ENCODE measurements at places on chromosomes 5 and 9. TPM values are rescaled to one million over a fixed set of nuclear protein-coding genes. Genes with fewer than 3 reads are reported as not detected.

The SPINK7 gene
- not detected for polyA plus RNA-seq

The SLC36A1 gene
- 2.1 TPM for polyA plus RNA-seq

The ZNF474 gene
- 0.30 TPM for polyA plus RNA-seq

The NUDT12 gene
- 0.61 TPM for polyA plus RNA-seq

The HINT1 gene
- 445 TPM for polyA plus RNA-seq

The GADD45G gene
- polyA plus RNA-seq: 0.96 TPM

The CDC20B gene
- polyA plus RNA-seq: not detected

DNA sequence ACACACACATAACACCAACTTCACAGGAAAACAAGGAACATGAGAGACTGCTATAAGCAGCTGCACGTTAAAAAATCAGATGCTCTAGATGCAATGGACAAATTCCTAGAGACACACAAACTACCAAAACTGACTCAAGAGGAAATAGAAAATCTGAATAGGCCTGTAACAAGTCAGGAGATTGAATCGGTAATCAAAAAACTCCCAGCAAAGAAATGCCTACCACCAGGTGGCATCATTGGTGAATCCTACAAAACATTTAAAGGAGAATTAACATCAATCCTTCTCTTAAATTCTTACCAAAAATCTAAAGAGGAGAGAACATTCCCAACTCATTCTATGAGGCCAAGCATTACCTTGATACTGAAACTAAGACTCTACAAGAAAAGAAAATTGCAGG lies 54.9 kb downstream of the NDST1 start:
- DNase-seq: no peak

- DNase-seq: no peak
These were observed 75.8 kb downstream of the ARHGAP26 start for GRCh38 chr5:142845954-142846398.

DNA sequence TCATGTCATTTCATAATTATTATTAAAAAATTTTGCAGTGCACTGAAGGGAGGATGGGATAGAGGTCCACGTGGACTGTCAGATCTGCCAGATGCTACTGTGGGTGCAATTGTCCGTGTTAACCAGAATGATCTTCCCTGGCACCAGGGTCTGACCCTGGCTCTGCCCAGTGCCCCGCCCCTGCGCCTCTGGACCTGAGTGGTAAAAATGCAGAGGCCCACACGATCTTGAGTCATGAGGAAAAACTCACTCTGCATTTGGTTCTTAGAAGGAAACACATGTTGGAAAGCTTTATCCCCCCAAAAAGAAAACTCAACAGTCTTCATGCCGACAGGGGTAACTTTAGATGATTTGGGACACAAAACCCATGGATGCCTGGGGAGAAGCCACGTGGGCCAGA lies 20.1 kb upstream of the BARX1 start:
- DNase-seq: no peak

DNA sequence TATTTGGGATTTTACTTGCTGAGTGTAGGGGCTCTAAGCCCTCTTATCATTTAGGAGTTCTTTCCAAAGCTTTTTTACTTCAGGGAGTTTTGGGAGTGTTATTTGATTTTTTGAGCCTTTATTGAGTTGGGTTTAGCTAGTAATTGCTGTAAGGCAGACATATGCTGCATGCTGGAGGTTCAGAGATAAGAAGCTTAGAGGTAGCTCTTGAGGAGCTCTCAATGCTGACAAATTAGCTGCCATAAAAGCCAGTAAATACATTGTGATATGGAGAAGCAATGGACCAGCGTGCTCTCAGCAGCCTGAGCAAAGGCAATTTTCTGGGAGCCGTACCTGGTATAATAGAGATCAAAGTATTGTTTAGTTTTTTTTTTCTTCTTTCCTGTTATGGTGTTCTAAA lies 11.6 kb downstream of the ARHGEF28 start:
- DNase-seq: no peak

- no peak for DNase-seq
These were observed 22.7 kb downstream of the GRIA1 start for GRCh38 chr5:153513156-153513555.

DNA sequence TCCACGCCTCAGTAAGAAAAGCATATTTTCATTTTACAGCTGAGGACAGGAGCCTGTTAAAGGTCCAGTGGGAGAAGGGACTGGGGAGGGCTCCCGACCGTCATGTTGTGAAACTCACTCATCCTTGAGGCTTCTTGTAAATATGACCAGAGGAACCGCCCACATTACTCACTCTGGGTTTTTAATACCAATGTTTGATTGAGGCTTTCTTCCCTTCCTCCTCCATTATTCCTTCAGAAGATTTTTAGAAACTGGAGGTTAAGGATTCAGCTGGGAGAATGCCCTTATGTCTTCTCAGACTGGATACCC lies 61.4 kb upstream of the GLRX start:
- no peak for DNase-seq

GRCh38 chr5:147911427-147911826 lies 5.1 kb upstream of the C5orf46 start:
- no peak for DNase-seq

GRCh38 chr5:88290801-88291200 lies 22.2 kb upstream of the TMEM161B start:
- DNase-seq: no peak

GRCh38 chr9:121574774-121575519 lies 75.3 kb upstream of the GGTA1 start:
- no peak for DNase-seq

DNA sequence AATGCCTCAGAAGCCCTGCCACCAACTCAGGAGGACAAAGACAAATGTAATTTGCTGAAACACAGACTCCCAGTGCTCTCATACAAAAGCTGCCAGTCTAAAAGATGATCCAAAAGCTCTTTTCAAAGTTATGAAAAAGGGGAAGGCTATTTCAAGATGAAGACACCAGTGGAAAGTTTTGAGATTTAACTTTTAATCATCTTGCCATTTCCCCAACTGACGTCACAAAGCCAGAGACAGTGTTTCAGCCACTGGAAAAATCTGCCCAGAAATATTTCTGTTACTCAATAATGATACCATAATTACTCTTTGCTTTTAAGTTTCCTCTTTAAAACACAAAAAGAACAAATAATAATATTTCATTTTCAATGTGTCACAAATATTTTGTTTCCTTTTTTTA lies 20.9 kb downstream of the ENG start:
- no peak for DNase-seq

- DNase-seq: no peak
These were observed 186.7 kb downstream of the COMMD10 start for GRCh38 chr5:116271446-116272025.

DNA sequence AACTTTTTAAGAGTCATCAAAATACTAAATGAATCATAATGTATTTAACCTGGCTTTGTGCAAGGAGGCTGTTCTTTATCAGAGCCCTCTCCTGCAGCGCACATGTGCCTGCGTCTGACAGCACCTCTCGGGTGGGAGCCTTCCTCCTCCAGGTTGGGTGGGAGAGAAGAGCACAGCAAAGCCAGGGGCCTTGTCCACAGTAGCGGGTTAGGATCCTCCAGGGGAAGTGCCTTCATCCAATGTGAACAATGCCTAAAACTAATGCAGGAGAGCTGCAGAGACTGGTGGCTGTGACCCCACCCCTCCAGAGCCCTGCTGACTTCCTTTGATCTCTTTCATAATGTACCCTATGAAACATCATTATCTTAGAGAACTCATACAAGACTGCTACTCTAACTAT lies 10.2 kb downstream of the UBE2QL1 start:
- no peak for DNase-seq

DNA sequence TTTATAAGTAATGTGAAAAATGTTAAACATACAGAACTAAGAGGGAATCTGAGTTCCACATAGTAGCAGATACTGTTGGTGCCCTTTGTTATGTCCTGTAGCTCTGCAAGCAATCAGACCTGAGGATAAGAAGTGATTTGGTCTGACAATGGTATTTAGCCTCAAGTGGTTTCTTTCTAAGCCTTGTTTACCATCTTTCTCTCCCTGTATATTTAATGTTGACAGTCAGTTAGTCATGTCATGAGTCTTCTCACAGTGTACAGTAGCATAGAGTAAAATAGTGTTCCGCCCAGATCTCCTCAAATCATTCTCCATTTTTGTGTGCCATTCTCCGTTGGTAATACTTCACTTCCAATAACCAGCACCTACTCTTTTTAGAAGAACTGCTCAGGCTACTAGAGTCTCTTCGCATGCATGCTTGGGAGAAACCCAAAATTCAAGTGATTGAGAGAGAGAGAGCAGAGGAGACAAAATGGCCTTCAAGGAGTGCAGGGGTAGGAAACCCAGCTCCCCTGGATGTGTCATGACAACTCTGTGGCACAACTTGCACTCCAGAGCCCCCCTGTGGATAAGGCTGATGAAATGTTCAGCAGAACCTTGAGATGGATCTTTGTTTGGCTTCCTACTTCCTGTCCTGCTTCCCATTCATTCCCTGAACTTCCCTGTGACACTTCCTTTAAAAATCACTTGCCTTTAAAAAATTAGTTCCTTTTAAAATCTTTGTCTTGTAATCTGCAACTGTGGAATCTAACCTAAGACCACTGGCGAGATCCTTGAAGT lies 129.2 kb upstream of the FST start:
- no peak for DNase-seq

- no peak for DNase-seq
These were observed 270.2 kb downstream of the SLF1 start for GRCh38 chr5:94888674-94889073.

GRCh38 chr9:1383899-1384455 lies 333.8 kb downstream of the DMRT2 start:
- no peak for DNase-seq
